ENCODE measurements at places on chromosomes 16 and 17.

- DNase-seq = no peak
Observed at GRCh38 chr16:56748826-56749225, 18.9 kb downstream of the NUP93 start.

DNA sequence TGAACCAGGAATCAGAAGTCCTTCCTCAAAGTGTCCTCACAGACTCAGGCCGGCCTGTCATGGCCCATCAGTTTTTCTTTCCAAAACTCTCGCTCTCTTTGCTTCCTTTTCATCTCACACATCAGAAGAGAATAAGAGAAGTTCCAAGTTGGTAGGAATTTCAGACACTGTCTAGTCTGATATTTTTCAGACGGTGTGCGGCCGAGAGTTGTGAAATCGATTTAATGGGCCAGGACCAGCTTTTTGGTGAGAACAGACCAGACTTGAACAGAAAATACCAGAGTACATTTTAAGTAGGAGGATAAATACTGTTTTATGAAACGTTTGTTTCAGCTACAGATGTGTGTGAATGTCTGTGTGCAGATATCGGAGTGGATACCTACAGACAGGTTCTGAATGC is 24.8 kb upstream of the RCVRN start:
- no peak for DNase-seq

- no peak for DNase-seq
Observed at GRCh38 chr17:3773511-3773910, 27.5 kb downstream of the ITGAE start.

GRCh38 chr17:17108451-17109049 is 66.3 kb downstream of the MPRIP start:
- DNase-seq = no peak

GRCh38 chr17:13403982-13404946 is 197.5 kb downstream of the HS3ST3A1 start:
- DNase-seq = no peak

- no peak for DNase-seq
Observed at GRCh38 chr17:40582328-40582901, 17.1 kb upstream of the CCR7 start.

GRCh38 chr17:78349891-78350642 is 9.8 kb downstream of the SOCS3 start:
- DNase-seq = no peak

DNA sequence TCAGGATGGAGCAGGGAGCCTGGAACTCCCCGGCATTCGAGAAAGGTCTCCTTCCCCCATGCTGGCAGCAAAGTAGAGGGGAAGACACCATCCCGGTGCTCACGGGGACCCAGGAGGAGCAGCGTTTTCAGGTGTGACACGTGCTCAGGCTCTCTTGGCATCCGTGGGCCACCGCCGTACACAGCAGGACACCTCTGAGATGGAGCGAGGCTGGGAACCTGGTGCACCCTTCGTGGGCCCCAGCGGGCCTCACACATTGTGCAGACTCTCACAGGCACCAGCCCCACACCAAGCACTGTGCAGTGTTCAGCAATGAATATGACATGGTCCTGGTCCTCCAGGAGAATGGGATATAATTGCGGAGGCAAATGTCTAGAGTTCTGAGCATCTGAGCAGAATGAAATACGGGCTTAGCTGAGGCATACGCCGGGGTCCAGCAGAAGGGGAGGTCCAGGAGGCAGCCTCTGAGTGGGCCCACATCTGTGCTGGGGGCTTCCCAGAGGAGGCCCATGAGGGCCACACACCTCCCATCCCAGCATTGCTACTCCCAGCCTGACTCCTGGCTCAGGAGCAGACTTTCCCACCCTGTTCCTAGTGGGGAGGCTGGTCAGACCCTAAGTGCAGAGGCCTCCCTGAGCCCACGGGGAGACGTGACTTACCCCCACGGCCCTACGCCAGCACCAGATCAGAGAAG is 72.6 kb downstream of the ABR start:
- no peak for DNase-seq

DNA sequence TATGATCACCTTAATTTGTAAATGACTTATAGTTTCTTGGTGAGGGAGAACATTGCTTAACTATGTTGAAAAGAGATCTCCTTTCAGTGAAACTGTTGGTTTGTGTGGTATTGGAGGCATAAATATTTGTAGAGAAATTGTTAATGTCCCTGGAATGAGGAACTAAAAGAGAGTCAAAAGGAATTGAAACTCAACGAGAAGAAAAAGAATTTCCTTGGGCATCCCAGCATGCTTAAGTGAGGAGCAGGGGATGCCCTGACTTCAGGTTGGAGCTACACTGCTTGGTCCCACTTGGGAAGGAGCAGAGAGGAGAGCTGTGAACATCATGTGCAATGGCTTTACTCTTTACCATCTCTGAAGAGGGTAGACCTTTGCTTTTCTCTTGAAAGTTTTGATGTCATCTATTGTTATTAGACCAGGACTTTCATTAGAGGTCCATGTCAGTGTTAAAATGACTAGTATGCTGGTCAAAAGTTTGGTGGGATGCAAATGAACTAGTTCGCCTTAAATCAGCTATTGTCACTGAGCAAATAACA is 21.7 kb downstream of the KRT23 start:
- DNase-seq = no peak
